Upper lobe of right lung (tissue), 1 donor: ENCODE measurements at places on chromosomes 3 and 15. TPM values are rescaled to one million over a fixed set of nuclear protein-coding genes. Genes with fewer than 3 reads are reported as not detected.

GRCh38 chr15:67094001-67094826 is 28.8 kb downstream of the SMAD3 start:
- no peak for DNase-seq

- DNase-seq = no peak
Measured at GRCh38 chr15:25408929-25409328, 29.9 kb downstream of the UBE3A start.

DNA sequence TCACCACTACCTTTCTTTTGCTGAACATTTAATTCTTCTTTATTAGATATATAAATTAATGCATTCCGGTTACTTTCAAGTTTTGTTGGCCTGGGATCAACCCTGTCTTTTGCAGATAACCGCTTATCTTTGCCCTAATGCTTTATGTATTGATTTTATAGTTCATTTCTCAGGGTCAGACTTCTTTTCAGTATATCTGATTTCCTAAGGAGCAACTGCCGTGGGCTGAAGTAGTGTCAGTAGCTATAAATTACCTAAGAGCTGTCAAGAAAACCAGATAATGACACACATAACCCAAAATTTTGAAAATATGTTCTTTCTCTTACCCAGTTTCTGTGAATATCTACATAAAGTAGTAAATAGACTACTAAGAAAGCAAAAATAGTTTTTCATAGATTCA is 38.0 kb downstream of the COL6A5 start:
- DNase-seq = no peak

GRCh38 chr3:180680097-180680430 is 775 bp upstream of the CCDC39 start:
- DNase-seq = no peak

ISLR gene
- 40.6 TPM for total RNA-seq

DNA sequence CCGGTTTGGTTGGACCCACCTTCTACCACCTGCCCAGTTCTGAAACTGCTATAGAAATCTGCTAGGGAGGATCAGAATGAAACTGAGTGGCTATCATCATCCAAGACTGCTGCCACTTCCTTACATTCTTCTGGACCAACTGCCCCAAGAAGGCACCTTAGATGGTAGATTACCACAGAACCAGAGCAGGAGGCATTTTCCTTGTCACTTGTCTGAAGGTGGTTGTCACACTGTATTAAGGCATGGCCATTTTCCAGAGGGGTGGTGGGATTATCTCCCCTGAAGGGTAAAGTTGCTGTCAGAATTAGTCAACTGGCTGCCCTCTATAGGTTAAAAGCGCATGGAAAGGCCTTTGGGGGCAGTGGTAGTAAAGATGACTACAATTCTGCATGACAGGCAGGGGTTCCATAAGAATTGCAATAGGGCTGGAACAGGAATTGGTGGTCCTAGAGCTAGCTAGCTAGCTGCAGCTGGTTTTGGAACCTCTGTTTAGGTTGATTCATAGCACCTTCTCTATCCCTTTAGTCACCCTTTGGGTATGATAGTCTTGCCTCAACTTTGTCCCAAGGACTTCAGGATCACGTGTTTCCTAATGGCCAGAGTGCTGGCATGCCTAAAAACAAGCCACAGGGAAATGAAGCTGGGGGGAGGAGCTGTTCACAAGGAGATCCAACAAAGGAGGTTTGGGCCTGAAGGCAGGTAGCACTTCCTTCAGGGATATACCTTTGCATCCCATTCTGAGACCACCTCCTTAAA is 4.8 kb upstream of the CSPG5 start:
- no peak for DNase-seq

NANOGP8 gene
- total RNA-seq = not detected

GRCh38 chr3:53774414-53774813 is 71.8 kb downstream of the CHDH start:
- DNase-seq = no peak

DNA sequence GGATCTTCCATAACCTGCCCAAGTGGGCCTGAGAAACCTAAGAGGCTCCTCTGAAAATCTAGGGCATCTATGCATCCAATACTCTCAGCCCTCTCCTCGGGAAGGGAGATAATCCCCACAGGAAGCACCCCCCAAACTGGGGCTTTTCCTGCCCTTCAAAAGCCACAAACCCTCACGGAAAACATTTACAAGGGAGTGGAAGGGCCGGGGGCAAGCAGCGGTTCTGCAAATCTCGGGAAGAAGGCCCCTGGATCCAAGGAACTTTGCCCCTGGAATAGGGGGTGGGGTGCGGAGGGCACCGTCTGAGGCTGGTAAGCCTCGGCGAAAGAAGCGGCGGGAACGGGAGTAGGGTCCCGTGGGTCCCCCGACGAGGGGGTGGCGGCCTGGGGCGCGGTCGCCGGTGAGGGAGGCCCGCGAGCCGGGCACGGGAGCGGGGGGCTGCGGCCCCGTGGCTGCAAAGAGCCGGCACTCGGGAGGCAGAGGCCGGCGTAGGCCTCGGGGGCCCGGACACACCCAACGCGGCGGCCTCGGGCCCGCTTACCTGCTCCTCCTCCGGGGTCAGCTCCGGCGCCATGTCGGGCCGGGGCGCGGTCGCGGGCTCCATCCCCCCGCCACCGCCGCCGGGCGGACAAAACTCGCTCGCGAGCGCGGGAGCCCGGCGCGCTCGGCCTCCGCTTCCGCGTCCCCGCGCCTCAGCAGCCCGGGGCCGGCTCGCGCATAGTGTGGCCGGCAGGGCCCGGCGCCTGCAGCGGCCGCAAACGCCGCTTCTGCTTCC is 755 bp downstream of the PTPN9 start:
- peak; percentile 74 for DNase-seq

GRCh38 chr3:117606866-117607265 is 897.3 kb downstream of the TUSC7 start:
- DNase-seq = no peak

GRCh38 chr15:22735781-22736180 is 50.7 kb upstream of the NIPA1 start:
- DNase-seq = no peak

DNA sequence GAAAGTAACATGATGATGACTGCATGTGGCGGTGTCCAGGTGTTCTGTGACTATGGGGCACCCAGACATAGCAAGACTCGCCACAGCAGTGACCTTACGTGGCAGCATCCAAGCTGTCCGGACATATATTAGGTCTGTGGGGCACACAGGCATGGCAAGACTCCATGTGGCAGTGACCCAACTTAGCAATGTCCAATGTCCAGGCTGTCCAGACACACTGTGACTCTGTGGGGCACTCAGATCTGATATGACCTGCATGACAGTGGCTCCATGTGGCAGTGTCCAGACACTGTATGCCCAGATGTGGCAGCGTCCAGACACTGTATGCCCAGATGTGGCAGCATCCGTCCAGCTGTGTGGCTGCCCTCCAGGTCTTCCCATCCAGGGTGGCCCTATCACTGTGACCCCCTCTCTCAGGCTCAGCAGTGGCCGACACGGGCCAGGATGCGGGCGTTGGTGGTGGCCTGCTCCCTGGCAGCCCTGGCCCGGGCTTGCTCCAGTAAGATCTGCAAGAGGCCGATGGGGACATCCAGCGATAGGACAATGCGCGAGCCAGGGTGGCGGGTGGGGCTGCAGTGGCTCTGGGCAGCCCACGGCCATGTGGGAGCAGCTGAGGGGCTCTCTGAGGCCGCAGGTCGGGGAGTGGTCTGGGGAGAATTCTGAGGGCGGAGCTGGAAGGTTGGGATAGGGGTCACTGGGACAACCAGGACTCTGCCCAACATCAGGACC is 1.1 kb downstream of the UCN2 start:
- no peak for DNase-seq

ZNF662 gene
- total RNA-seq = 9.6 TPM

DNA sequence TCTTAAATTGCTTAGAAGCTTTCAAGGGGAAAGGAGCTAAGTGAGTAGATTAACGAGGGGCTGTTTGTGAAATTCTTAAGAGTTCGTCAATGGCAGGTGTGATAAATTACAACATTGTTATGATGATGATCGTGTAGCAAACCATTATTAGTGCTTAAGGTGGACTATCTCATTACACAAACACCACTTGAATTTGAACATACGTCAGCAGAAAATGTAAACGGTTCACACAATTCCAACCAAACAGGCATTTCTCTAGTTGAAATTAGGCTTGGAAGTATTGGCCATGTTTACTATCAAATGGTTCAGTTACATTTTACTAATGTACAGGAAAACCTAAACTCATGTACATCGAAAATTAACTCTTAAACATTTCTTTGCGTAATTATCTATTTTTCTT is 102.8 kb downstream of the PYDC2 start:
- no peak for DNase-seq

DIPK2A gene
- total RNA-seq = 24.4 TPM

CTXN2 gene
- not detected for total RNA-seq

DIS3L gene
- 27.1 TPM for total RNA-seq

CYFIP1 gene
- total RNA-seq = 139 TPM

- no peak for DNase-seq
Measured at GRCh38 chr3:73592154-73593144, 32.3 kb downstream of the PDZRN3 start.

KATNBL1 gene
- total RNA-seq = 37.9 TPM

GOLGA6D gene
- total RNA-seq = not detected

DNA sequence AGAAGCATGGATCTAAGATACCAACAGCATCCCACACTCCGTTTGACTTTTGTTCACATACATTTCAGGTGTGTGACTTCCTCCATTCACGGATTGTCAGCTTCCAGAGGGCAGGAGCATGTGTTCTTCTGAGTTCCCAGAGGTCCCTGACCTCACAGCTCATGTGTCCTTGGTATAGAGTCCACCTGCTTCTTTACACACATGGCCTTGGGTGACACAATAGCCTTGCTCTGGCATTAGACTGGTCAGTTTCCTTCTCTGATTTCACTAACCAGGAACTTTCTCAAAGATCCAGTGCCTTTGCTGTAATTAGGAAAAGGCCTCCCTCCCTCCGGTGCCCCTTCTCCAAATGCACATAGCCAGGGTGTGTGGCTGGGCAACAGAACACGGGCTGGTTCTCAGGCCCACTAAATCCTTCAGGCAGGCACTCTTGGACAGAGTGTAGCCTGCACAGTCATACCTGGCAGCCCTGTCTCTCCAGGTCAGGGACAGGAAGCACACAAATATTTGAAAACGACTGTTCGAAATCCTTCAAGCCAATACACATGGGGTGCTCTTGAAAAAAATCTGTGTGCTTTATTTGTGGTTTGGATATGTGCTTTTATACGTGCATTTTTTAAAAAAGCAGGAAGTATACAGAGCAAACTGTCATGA is 81.1 kb downstream of the TRIM42 start:
- DNase-seq = no peak

DNA sequence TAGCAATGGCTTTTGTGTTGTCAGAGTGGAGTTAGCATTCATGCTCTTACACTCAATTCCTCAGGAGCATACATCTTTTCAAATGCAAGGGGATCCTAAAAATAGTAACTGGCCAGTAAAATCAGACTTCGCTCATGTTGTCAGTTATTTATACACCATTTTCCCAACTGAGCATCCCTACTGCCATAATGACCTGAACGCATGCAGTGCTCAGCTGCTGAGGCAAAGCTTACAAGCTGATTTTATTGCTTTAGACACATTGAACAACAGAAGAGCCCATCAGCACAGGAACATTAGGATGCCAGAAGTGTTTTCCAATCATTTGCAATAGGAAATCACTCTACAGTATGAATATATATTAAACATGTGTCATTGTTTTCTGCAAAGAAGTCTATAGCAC is 689.7 kb upstream of the BCHE start:
- DNase-seq = no peak

GRCh38 chr3:16898595-16899395 is 14.0 kb downstream of the PLCL2 start:
- no peak for DNase-seq

ARHGAP11A gene
- 4.0 TPM for total RNA-seq

PCSK6 gene
- 16.6 TPM for total RNA-seq

GRCh38 chr3:159548675-159549335 is 439.8 kb upstream of the IL12A start:
- no peak for DNase-seq

GRCh38 chr3:18082551-18083272 is 340.3 kb upstream of the TBC1D5 start:
- DNase-seq = no peak

GRCh38 chr3:43674345-43675085 is 16.2 kb upstream of the ABHD5 start:
- DNase-seq = no peak

GPX1 gene
- 415 TPM for total RNA-seq

GOLGA6B gene
- not detected for total RNA-seq

DNA sequence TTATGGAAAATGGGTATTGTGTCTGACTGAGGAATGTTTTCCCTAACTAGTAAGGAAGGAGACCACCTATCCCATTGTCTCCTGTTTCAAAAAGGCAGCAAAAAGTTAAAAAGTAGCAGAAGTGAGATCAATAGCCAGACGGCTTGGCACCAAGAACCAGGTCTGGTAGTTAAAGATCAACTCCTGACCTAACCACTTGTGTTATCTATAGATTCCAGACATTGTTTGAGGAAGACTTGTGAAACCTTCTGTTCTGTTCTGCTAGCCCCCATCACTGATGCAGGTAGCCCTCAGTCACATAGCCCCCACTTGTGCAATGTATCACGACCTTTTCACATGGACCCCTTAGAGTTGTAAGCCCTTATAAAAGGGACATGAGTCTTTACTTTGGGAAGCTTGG is 46.3 kb upstream of the C2CD4B start:
- no peak for DNase-seq

DNA sequence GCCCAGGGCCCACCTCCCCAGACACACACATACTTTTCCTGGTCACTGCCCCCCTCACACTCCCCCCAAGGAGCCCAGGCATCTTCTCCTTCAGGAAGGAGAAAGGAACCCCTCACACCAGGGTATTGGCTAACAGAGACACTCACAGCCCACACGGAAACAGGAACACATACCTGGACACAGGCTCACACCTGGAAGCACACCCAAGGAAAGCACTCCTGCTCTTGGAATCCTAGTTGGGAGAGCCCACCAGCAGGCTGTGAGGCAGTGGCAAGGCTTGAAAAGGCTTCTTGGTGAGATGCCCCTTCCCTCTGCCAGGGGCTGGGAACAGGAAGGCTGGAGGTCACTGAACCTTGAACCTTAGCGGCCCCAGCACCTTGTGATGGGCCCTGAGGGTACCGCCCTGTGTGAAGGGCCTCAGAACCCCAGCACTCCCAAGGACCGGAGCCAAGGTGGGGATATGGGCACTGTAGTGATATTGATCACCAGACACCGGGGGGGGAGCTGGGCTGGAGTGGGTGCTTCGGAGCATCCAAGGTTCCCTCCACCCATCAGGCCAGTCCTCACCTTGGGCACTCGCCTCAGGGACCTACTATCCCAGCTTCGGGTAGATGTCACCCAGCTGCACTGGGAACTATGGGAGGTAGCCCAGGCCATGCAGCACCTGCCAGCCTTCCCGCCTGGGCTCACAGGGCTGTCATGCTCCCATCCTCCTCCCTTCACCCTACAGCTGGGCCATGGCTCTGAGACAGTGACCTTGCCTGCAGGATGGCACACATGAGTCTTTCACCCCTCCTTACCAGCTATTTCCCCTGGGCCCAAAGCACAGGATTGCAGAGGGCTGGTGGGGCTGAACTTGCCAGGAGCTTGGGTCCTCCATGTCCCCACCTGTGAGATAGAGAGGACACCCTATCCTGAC is 16.4 kb downstream of the MYL3 start:
- peak; percentile 61 for DNase-seq

TEX55 gene
- not detected for total RNA-seq
